Dermis blood vessel endothelial cell (primary cell): ENCODE measurements at places on chromosomes 1 and 21.
A peak's percentile ranks its signal among the peaks of the same experiment; 100 is the strongest.

DNA sequence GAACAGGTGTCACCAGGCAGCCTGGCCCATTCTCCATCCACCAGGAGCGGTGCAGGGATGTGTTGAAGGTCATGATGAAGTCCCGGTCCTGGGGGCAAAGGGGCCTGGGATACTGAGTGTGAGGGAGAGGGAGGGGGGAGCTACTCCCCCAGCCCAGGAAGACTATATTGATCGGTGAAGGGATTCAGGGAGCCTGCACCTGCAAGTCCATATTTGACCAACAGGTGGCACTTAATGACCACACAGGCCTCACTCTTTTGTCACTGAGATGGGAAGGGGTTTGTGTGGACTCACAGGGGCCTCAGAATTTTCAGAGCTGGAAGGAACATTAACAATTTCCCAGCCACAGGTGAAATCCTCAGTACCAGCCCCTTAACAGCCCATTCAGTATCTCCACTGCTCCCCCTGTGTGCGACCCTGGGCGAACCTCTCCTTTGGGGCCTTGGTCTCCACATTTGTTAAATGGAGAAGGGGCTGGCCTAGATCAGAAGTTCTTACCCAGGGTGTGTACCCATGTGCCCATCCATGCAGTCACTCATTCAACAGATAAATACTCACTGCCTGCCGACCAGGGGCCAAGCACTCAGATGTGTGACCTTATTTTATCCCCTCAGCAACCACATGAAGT is 55.6 kb downstream of the NKAIN1 start:
- peak; percentile 73 for DNase-seq

DNA sequence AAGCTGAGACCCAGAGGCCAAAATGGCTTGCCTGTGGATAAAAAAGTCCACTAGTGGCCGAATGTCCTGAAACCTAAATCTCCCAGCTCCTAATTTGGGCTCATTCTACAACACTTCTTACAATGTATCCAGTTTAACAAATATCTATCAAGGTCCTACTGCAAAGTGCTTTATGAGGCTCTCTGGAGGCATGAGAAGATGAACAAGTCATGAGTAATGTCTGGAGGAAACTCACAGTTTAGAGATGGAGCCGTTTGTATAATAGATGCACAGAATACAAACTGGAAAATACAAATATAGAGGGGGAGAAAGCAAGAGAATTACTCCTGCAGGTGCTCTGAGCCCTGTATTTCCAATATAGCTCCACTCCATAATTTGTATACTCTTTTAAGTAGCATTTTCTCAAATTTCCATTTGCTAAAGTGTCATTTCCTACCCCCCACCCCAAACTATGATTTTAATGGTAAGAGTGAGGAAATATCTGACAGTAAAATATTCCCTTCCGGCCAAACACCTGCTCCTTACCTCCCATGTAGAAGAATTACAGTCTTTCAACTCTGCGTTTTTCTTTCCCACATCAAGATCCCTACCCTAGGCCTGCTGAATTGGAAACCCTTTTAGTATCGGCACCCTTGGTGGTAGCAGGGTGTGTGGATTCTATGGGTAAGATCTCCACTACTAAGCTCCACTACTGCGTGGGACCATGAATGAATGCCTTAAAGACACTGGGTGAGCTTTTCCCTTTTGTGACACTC is 3.3 kb upstream of the ADAMTS5 start:
- no peak for DNase-seq

DNA sequence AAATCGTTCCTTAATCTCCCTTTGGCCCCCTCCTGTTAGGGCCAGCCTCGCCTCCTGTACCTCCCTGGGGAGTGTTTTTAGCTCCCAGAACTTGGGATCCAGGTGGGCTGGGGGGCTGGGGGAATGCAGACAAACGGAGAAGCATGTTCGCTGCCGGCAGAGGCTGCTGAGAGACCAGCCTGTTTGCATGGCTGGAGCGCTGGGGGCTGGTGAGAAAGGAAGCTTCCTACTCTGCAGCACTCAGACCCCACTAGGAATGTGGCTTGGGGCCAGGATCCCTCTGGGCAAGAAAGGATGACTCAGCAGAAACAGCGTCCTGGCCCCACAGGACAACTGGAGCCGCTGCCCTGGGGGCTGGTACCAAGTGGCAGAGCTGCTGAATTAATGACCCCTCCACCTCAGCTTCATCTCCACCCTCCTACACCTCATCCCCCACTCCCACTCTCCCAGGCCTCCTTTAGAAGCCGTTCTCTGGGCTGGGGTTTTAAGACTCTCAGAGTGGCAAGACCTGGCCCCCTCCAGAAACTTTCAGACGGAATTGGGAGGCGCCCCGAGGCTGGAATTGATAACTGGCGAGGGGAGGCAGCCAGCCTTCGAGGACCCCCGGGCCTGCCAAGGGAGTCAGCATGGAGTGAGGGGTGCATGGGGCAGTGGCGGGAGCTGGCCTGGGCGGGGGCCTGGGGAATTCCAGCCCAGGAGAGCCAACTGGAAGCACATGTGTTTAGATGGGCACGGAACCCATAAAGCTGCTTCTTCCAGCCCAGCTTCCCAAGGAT is 28.5 kb upstream of the EPS8L3 start:
- peak; percentile 94 for DNase-seq

DNA sequence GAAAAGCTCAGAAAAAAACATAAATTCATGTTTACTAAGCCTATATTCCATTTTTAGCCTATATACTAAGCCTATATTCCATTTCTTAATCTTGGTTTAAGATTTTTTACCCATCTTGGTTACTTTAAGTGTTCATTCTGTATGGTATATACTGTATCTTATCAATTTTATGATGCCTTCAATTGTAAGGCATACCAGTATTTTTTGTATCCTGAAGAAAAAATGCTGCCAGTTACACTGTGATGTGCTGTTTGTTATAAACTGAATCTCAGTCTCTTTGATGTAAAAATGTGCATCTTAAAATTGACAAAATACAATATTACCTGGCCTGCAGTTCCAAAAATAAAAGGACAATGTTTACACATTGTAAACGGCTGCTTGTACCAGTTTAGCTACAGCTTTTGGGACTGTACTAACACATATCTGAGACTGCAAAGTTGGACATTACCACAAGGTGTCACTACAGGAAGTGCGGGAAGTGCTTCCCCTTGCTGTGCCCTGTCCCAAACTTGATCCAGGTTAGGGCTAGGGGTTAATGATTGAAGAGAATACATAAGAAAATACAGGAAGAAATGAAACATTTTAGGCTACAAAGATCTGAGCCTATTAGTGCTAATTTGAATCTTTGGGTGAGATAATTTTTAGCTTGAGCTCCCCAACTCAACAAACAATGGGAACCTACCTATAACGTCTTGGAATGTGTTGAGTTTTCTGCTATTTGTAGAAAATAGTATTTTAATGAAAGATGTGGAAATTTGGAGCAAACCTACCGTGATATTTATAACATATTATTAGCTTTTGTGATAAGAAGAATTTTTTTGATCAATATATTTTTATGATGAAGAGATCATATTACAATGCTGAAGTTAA is 108.9 kb downstream of the LBR start:
- peak; percentile 59 for DNase-seq

- DNase-seq = no peak
These were observed 3.9 kb downstream of the HES4 start for GRCh38 chr1:995665-996633.

GRCh38 chr1:155978973-155979429 is 654 bp upstream of the ARHGEF2 start:
- no peak for DNase-seq

GRCh38 chr1:42957229-42957879 is 1.3 kb downstream of the SLC2A1 start:
- no peak for DNase-seq

DNA sequence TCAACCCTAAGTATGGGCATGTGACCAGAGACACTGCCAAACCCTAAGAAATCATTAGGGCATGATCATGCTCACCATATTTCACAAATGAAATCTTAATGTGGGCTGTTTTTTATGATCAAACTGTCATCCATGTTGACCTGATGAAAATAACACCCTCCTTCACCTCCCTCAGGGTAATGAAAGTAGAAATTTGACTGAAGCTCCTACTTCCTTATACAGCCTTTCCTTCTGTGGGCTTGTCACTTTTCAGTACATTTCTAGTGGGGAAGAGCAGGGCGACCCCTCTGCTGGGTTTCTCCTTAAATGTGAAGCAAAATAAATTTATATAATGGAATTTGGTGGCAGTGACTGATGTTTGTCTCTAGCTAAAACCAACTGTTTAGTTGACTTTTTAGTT is 25.9 kb downstream of the IVNS1ABP start:
- DNase-seq = no peak

GRCh38 chr1:97778718-97779117 is 142.1 kb downstream of the DPYD start:
- DNase-seq = no peak

DNA sequence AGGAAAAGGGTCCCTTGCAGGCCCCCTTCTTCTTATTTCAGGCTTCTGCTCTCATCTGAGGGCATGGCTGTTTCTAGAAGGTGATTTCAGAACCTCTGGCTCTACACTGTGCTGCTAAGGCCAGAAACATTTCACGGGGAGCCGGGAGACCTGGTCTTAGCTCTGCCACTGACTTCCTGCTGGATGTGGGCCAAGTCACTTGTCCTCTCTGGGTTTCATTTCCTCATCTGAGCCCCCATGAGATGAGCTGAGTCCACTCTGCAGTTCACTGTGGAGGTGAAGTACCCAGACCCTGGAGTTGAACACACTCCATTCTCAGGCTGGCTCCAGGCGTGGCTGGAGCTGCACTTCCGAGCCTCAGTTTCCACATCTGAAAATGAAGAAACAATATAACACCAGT is 2.1 kb downstream of the PADI1 start:
- DNase-seq = peak; percentile 13

DNA sequence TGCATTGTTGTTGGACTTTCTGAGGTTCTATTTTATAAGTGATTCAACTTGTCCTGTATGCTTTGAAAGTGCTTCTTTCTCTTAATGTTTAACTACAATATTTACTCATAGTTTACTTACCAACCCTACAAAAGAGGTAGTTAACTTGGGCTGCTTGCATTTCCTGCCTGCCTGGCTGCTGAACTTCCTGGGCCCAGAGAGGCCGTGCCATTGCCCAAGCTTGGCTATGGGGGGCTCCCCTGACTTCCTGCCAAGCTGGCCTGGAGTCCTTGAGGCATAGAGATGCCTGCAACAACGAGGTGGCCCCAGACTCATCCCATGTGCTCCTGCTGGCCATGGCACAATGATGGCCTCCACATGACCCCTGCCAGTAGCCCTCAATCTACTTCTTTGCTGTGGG is 361.6 kb upstream of the PLD5 start:
- DNase-seq = no peak

- DNase-seq = no peak
These were observed 868.2 kb upstream of the CXADR start for GRCh38 chr21:16644685-16645084.

GRCh38 chr1:37394574-37395464 is 79.6 kb upstream of the ZC3H12A start:
- no peak for DNase-seq

- peak; percentile 25 for DNase-seq
These were observed 33.0 kb upstream of the HSD17B7 start for GRCh38 chr1:162757476-162757875.

DNA sequence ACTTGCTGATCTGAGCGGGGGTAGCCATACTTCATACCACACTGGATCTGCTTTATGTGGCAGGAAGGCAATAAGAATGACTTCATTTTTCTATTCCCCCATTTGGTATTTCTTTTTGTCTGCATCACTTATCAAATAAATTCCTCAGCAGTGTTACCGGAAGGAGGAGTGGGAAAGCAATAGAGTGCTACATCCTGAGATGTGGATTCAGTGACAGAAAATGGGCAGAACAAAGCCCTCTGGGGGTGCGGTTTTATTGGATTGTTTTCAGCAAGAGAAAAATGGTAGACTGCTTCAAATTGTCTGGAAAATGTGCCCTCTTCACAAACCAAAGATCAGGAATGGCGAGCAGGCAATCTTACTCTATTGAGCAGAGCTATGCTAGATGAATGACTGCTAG is 751.9 kb upstream of the NEGR1 start:
- DNase-seq = no peak

GRCh38 chr1:113279776-113280391 is 110.4 kb upstream of the MAGI3 start:
- DNase-seq = no peak

GRCh38 chr1:198535631-198536030 is 4.8 kb downstream of the ATP6V1G3 start:
- no peak for DNase-seq

DNA sequence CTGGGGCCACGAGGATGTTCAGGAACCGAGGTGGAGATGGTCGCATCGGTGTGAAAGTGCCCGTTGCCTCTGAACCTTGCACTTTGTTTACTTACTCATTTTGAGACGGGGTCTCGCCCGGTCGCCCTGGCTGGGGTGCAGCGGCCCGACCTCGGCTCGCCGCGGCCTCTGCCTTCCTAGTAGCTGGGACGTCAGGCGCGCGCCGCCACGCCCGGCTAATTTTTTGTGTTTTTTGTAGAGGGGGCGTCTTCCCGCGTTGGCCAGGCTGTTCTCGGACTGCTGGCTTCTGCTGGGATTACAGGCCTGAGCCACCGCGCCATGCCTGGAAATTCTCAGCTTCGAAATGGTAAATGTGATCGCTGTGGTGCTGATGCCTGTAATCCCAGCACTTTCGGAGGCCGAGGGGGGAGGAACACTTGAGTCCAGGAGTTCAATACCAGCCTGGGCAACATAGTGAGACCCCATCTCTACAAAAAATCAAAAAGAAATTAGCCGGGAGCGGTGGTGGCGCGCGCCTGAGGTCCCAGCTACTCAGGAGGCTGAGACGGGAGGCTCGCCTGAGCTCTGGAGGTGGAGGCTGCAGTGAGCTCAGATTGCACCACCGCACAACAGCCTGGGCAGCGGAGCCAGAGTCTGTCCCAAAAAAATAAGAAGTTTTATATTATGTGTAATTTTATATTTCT is 684 bp upstream of the MRPL20 start:
- peak; percentile 75 for DNase-seq

GRCh38 chr1:11283151-11283550 is 10.2 kb downstream of the UBIAD1 start:
- DNase-seq = no peak

DNA sequence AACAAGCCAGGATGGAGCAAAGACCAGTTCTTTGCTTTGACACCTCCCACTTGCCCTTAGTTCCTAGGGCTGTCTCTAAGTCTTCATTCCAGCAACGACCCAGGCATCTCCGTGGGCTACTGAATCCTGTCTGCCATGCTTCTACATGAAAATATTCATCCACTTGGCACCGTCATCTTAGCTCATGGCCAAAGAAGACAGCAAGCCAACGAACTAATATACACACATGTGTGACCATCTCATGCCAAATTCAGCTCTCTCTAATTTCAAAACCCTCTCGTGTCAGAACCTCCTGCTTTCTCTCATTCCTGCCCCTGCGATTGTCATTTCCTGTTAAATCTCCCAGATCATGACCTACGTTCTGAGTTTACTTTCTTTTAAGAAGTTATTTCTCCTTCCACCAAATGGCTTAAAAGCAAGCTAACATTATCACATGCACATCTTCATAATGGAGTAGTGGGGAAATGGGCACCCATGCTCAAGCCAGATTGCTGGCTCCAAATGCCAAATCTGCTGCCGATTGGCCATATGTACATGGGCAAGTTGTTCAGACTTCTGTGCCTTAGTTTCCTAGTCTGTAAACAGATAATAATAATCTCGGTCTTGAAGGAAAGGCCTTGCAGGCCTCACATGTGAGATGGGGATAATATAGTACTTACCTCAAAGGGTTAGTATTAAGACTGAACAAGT is 373.4 kb downstream of the USH2A start:
- DNase-seq = no peak

GRCh38 chr1:97745912-97746311 is 174.9 kb downstream of the DPYD start:
- no peak for DNase-seq
